ENCODE measurements at places on chromosomes 1 and 21.

DNA sequence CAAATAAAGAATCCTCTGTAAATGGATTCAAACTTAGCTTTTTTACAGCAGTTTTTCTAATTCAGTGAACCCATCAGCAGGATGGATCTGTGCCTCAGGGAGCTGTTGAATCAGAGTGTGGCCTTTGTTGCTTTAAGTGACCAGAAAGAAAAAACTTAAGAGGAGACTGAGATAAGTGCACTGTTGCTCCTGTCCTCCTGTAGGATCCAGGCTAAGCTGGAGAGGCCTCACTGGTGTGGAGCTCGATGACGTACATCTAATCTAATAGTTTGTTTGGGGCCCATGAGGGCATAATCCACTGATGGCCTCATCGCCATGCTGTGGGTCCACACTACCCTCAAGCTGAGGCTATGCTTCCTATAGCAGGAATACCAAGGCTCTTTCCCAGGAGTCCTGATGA is 10.6 kb downstream of the DIP2A start:
- DNase-seq, result no peak

DNA sequence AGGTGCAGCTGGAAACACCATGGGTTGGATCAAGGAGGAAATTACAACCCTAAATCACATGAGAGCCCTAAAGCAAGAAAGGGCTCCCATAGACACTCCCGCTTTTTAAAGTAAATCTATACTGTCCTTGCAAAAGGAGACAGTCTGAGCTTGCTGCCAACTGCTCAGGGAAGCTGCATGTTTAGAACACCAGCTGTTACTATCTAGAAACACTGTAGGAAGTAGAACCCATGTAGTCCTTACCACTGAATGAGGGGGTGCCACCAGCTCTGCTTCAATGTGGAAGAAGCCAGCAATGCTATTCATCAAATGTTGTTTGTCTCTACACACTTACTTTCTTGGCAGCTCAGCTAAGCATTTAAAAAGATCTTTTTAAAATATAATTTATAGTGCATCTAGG is 79.8 kb downstream of the PIGK start:
- no peak for DNase-seq

GRCh38 chr1:19861034-19861433 is 21.2 kb upstream of the OTUD3 start:
- DNase-seq, result no peak

GRCh38 chr1:41629571-41629970 is 145.1 kb upstream of the EDN2 start:
- no peak for DNase-seq

- no peak for DNase-seq
Measured at GRCh38 chr21:37684547-37684946, 231.7 kb downstream of the KCNJ6 start.

- DNase-seq, result no peak
Measured at GRCh38 chr1:18722270-18722669, 91.6 kb downstream of the PAX7 start.

GRCh38 chr21:28607545-28607944 is 385.1 kb downstream of the LTN1 start:
- no peak for DNase-seq

GRCh38 chr1:219772265-219773036 is 155.9 kb downstream of the SLC30A10 start:
- no peak for DNase-seq

DNA sequence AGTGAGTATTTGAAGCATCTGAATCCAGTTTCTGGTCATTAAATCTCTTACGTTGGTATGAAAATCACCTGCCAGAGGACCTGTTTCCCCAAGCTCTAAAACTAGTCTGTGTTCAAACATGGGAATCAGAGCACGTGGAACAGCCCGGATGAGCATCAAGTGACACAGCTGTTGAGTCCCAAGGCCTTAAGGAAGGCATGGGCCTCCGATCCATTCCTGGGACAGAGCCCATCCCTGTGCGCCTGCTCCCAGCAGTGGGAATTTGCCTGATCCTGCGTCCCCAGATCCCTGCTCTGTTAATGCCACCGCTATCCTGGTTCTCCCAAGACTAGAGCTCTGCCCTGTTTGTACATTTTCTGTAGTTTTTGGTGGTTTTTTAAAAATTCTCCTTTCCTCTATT is 68.4 kb upstream of the FBXO28 start:
- DNase-seq, result no peak

- no peak for DNase-seq
Measured at GRCh38 chr1:92016720-92017316, 13.0 kb upstream of the EPHX4 start.

GRCh38 chr1:41860214-41860613 is 58.5 kb downstream of the HIVEP3 start:
- no peak for DNase-seq

- DNase-seq, result no peak
Measured at GRCh38 chr1:20849100-20849499, 62.0 kb upstream of the HP1BP3 start.

DNA sequence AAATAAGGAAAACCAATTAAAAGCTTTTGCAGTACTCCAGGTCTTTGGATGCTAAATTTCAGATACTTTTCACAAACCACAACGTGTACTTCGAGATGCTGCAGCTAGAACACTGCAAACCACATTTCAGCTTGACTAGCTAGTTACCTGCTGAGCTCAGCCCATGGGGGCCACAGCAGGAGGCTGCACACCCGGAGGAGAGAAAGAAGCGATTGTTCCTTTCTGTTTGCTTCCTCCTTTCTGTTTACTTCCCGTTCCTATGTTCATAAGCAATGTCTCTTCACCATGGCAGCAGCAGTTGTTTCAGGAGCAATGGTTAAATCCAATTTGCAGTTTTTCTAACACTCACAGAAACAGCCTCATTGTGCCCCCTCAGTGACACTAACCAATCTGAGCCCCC is 225.6 kb upstream of the FGGY start:
- no peak for DNase-seq

DNA sequence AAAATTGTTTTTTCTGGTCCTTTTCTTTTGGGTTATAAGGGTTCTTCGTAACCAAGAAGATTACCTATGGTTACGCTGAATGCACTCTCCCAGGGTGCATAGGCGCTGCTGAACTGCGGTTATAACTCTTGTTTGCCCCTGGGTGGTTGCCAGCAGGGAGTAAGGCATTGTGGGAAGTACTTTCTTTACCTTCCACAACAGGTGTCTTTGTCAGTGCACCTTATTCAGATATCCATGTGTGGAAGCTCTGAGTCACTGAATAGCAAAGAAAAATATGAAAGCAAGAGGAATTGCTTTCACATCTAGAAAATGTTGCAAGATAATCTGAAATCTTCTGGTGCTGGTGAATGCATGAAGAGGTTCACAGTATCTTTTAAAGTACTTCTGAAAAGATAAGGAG is 124.4 kb upstream of the CACYBP start:
- DNase-seq, result no peak

DNA sequence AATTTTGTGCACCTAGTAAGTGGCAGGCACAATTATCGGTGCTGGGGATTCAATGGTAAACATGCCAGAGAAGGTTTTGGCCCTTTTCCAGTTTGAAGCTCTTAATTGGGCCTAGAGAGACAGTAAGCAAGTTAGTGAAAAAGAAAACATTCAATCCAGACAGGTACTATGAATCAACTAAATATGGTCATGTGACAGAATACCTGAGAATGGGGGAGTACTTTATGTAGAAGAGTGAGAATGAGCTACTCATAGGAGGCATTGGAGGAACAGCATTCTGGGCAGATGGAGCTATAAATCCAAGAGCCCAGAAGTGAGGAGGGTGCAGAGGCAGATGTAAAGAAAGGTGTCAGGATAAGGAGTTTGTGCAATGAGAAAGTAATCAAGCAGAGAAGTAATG is 1017.9 kb downstream of the ADGRL2 start:
- DNase-seq, result no peak

DNA sequence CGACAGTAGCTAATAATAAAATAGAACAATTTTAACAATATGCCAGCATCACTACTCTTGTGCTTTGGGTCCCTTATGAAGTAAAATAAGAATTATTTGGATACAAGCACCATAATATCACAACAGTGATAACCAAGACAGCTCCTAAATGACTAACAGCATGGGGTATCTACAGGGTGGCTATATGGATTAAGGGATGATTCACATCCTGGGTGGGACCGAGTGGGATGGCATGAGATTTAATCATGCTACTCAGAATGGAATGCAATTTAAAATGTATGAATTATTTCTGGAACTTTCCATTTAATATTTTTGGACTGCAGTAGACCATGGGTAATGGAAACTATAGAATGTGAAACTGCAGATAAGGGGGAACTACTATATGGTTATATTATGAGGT is 28.1 kb upstream of the B3GALNT2 start:
- DNase-seq, result no peak

DNA sequence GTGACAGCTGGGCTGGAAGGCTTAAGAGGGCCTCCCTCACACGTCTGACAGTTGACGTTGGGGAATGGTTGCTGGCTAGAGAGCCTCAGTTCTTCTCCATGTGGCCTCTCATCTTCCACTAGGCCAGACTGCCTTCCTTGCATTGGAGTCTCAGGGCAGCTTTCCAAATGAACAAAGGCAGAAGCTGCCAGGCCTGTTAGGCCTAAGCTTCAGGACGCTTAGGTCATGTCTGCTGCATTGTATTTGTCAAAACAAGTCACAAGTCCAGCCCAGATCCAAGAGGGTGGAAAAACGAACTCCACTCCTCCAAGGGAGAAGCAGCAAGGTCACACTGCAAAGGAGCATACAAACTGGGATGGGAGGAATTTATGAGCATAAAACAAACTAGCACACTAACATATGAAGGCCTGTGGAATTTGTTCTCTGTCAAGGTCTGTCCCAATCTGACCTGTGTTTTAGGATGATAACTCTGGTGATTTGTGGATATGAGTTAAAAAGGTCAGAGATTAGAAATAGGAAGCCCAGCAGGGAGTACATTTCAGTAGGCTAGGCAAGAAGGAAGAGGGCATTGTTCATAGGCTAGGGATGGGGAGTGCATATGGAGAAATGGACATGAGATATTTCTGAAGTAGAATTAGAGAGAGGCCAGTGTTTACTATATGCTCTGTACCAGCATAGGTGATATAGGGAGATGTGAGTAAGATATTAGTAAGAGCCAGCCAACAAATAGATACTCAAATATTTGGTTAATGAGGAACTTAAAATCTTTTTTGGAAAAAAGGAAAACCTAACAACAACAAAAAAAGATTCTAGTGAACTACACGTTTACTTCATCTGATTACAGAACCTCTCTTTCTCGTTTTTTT is 29.1 kb upstream of the CNN3 start:
- no peak for DNase-seq

- no peak for DNase-seq
Measured at GRCh38 chr21:38740090-38740489, 65.6 kb upstream of the ETS2 start.

- DNase-seq, result no peak
Measured at GRCh38 chr21:45029298-45029947, 45.0 kb upstream of the ADARB1 start.

DNA sequence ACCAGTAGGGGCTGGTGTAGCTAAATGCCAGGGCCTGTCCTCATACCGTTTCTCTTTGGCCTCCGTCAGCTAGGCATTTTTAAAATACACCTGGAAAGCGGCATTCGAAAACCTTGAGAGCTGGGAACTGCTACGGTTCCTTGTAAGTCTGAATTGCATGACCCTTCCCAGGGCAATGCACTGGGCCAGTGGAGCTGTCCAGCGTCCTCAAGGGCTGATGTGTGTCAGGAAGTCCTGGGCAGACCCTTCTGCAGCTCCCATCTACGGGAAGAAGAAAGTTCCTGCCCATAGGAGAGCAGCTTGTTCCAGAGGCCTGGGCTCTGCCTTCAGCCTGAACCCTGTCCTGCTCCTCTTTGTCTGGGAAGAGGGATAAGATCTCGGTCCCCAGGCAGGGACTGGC is 34.1 kb downstream of the UBASH3A start:
- DNase-seq, result no peak

DNA sequence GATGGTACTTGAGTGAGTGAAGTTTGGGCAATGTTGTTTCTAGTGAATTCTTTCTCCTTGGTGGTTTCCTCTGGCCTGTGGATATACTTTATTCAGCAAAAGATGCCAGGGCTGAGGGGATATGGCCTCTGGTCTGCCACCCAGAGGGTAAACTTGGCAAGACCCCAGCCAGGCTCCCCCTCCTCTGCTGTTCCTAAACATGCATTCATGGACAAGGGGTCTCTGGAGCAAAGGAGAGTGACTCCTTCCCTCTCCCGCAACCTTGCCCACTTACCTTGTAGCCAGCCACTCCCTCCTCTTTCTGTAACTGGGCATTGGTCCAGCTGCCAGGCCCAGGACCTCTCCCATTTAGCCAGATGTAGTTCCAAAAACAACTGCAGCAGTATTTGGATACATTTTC is 43.8 kb downstream of the RUNX3 start:
- DNase-seq, result no peak

GRCh38 chr1:95742591-95743089 is 508.6 kb downstream of the RWDD3 start:
- no peak for DNase-seq

GRCh38 chr21:45409466-45410150 is 4.6 kb downstream of the COL18A1 start:
- no peak for DNase-seq

- DNase-seq, result no peak
Measured at GRCh38 chr1:177567393-177567792, 396.6 kb downstream of the BRINP2 start.

Data from GM19239 (cell line).